ENCODE measurements at places on chromosomes 4 and X.

DNA sequence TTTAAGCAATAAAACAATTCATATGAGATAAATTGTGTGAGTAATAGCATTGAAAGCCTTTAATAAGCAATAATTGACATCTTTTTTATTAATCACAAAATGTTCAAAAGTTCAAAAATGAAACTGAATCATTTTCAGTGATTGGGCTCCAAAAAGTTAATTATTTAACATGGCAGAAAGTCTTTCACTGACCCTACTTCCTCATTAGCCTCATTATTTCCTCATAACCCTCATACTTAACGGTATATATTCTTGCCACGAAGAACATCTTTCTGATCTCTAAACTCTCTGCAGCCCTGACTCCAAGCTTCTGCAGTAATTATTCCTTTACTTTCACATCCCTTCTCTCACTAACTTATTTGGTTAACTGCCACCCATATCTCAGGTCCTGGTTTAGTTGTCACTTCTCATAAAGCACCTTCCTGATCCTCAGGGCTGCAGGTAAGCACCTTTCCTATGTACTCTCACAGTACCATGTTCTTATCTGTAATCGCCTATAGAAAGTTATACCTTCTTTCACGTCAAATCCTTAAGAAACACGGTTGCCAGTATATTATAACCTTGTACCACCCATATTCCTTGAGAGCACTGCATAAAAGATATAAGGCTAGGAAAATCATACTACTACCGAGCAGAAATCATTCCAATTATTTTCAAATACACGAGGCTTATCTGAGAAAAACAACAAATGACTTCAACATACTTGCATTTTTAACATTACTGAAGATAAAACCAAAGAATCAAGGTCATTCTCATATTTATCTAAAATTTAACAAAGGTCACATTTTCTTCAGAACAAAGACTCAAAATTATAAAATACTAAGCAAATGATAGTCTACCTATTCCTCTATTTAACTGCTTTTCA lies 72.2 kb downstream of the PPP3CA start:
- no peak for DNase-seq

DNA sequence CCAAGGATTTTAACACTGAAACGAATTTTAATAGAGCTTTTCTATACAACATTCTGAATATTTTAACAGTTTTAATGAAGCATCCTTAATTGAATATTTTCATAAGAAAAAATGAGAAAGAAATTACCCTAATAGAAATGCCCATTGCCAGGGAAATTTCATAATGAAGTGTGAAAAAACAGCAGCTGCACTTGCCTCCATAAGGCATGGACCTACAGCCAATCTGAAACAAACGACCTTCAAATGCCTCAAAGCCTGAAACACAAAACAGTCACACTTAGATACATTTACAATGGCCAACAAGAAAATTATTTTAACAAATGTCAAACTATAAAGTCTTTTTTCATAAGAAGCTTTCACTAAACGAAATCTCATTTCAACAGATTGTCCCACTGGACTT lies 74.4 kb downstream of the SLC9B1 start:
- no peak for DNase-seq

DNA sequence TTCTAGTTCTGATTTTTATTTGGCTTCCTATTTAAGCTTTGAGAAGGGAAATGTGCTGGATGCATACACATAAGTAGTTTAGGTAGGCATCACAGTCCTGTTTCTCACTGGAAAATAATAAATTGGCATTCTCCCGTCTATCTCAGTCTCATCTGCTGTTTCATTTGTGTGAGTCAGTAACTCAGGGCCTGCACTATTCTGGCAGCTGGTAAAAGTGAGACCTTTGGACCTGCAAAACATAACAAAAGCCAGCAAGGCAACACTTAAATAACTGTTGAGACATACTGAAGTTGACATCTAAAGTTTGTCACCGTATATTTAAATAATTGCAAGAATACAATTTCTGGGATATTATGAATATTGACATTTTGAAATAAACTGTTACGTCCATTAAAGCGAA lies 8.6 kb upstream of the UBQLN2 start:
- no peak for DNase-seq

GRCh38 chr4:183335369-183335940 lies 13.2 kb upstream of the CLDN24 start:
- peak; percentile 34 for DNase-seq

DNA sequence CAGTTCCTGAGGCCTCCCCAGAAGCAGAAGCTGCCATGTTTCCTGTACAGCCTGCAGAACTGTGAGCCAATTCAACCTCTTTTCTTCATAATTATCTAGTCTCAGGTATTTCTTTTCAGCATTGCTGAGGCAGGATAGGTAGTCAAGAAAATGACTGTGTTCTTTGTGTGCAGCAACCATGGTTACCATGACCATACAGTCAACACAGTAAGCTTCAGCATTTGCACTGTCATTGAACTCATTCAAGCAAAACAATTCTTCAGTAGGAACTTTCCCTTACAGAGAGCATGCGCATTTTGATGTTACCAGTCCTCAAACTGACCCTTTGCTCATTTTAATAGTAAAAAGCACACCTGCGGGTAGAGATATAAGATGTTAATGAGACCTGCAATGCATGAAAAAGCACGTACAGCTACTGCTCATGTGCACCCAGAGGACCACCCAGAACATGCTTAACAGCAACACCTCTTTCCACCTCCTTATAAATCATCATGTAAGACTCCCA lies 180.8 kb downstream of the PRKX start:
- no peak for DNase-seq

GRCh38 chr4:150123796-150124677 lies 45.8 kb downstream of the DCLK2 start:
- DNase-seq: no peak

- DNase-seq: no peak
Observed at GRCh38 chr4:7660176-7661039, 225.7 kb upstream of the PSAPL1 start.

DNA sequence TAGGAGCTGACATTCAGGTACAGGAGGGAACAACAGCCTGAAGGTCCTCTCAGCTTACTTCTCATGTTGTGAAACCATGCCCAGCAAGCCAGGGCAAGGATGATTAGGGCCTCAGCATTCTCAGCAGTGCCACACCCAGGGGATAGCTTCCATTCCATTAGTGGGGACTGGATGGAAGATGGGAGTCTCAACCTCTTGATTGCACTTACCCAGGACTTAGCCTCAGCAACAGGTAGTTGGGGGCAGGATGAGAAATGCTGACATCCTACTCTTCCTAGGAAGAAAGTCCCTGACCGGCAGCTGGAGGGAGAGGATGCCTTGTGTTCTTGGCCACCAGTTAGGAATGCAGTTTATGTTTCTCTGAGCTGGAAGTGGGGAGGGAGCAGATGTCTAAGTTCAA lies 8.8 kb upstream of the BEX3 start:
- no peak for DNase-seq

- no peak for DNase-seq
Observed at GRCh38 chr4:74968456-74969164, 35.7 kb downstream of the PARM1 start.

- no peak for DNase-seq
Observed at GRCh38 chrX:65987811-65988210, 52.1 kb downstream of the VSIG4 start.

DNA sequence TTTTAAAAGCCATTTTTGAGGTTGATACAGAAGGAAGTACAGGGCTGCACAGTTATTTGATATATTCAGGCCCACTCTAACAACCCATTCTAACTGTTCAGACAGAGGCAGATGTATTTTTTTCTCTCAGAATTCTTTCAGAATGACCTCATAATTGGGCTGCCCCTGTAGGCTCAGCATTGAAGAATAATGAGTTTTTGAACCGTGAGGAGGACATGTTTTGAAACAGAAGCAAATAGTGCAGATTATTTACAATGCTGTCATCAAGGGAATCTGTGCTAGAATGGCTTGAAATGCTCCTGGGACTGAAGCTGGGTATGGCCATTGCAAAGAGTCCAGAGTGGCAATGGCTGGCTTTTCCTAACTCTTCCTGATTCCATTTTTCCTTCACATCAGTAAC lies 158.1 kb downstream of the SOX3 start:
- DNase-seq: no peak

DNA sequence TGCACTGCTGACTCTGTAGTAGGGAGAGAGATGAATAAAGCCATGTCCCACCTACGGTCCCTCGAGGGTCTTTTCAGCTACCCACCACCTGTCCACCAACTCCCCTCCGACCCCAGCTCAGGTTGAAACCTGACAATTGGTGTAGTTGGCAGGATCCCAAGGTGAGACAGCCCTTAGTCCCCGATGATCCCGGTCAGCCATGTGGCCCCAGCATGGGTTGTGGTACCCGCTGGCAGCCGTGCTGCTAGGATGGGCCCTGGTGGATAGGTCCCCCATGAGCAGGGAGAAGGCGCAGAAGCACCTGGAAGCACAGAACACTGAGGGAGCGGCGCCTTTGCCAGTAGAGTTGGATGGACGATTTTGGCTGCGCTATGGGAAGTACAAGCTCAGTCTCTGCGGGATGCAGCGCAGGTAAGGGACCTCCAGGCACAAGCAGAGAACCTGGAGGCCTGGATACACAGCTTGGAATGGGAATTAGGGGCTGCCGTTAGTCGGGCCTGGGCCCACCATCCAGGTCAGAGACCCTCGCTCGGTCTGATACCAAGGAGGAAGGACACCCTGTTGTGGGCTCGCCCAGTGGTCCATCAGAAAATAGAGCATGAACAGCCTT lies 694.6 kb upstream of the AGA start:
- DNase-seq: no peak

- DNase-seq: peak; percentile 45
Observed at GRCh38 chrX:107684956-107685385, 56.7 kb downstream of the PRPS1 start.

- no peak for DNase-seq
Observed at GRCh38 chr4:85993641-85994040, 366.2 kb downstream of the MAPK10 start.

DNA sequence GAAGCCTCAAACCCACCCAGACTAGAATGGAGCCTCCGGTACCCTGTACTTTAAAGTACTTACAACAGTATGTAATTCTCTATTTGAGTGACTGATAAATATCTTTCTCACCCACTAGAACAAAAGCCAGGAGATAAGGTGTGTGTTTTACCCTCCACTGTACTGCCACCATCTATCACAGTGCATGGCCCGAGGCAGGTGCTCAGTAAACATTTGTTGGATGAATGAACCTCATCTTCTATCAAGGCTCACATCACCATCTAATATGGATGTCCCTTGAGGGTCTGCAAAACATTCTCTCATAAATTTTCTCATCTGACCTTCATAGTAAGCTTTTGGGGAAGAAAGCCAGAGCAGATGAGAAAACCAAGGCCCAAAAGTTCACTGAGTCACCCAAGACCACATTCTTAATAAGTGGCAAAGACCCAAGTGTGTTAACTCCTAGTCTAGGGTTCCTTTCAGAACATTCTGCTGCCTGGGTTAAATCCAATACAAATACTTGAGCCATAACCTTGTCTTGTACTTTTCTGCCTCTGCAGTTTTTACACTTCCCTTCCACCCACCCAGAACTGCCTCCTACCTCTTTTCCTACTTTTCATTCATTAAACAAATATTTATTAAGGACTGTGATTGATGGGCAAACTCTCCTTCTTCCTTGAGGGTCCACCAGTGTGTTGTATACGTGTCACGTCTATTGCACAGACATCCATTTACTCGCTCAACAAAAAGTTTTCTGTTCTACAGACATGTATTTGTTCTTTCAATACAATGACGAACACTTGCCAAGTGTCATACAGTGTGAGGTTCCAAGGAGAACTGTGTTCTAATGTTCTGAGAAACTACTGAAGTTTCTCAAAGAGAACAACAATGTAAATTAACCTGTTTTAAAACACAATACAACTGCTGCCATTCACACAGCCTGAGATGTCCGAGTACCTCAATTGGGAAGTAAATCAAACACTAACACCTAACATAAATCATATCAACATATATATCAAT lies 35.7 kb downstream of the APBB2 start:
- DNase-seq: no peak

GRCh38 chr4:138935-139334 lies 14.6 kb downstream of the ZNF718 start:
- DNase-seq: no peak

GRCh38 chrX:20498851-20499635 lies 232.3 kb upstream of the RPS6KA3 start:
- no peak for DNase-seq

GRCh38 chrX:16484338-16484737 lies 165.6 kb upstream of the S100G start:
- DNase-seq: peak; percentile 70

GRCh38 chrX:134886002-134886596 lies 104.7 kb upstream of the SMIM10 start:
- DNase-seq: peak; percentile 54

- DNase-seq: no peak
Observed at GRCh38 chr4:17098401-17098800, 200.0 kb upstream of the LDB2 start.

DNA sequence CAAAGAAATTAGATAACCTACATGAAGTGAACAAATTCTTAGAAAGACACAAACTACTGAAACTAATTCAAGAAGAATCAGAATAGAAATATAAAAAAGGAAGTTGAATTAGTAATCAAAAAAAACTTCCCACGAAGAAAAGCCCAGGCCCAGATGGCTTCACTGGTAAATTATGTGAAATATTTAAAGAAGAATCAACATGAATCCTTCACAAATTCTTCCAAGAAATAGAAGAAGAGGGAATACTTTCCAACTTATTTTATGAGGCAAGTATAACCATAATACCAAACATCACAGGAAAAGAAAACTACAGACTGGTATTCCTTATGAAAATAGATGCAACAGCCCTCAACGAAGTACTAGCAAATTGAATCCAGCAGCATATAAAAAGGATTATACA lies 30.7 kb downstream of the MOSPD2 start:
- DNase-seq: no peak

DNA sequence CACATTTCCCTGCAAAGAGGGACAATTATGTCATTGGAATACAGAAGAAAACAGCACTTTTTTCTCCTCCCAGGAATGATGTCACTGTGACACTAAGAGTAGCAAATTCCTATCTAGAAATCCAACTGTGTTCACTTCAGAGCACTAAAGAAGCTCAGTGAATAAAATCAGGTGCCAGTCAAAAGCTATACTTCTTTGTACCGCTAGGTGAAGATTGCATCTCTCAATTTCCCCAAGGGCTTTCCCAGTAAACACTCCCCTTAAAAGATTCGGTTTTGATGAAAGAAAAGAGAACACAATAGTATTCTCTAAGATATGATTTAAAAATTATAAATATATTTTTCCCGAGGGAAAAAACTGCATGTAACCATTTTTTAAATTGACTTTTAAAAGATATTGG lies 104.7 kb upstream of the MID1 start:
- DNase-seq: no peak

GRCh38 chr4:111178231-111178630 lies 555.4 kb upstream of the PITX2 start:
- DNase-seq: no peak

GRCh38 chr4:71607780-71608677 lies 175.8 kb downstream of the GC start:
- DNase-seq: no peak

- no peak for DNase-seq
Observed at GRCh38 chr4:138300616-138301015, 58.5 kb upstream of the SLC7A11 start.

DNA sequence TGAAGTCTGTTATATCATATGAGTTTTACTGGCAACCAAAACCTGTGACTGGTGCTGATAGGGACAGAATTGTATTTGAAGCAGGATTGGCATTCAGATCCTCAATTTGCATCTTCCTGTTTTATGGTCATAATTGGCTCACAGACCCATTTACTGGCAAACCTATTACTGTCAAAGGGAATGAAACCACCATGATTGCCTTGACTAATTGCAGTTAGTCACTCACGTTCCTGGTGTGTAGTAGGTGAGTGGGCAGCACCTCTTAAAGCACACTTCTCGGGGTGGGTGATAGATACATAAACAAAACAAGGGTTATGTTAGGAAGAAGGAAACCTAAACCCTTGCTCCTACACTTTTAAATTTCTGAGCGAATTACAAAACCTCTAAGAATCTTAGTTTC lies 81.0 kb downstream of the PPEF2 start:
- no peak for DNase-seq

All from activated CD4-positive, alpha-beta T cell treated with anti-CD3 and anti-CD28 coated beads, Interleukin-2, Interleukin-6, amounts not matched to agents 100 ng/mL and 50 ng/mL, durations not matched to agents 16 hours and 8 hours (primary cell).